DMS79 (cell line): ENCODE measurements at places on chromosomes 2 and 18.
A peak's percentile ranks its signal among the peaks of the same experiment; 100 is the strongest.

DNA sequence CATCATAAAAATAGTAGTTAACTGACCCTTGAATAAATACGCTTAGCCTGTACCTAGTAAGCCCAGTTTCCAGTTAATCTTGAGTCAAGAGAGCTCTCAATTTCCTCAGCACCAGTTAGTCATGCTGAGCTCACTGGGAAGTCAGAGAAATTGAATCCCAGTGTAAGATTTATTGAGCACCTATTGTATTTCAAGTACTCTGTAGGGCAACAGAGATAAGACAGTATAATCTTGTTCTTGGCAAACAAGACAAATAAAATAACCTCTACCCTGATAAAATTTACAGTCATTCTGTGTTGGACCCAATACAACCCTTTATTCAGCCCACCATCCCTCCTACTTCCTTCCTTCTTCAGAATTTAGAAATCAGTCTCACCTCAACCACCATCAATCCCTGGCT lies 71.9 kb upstream of the NRP2 start:
- DNase-seq, result no peak

DNA sequence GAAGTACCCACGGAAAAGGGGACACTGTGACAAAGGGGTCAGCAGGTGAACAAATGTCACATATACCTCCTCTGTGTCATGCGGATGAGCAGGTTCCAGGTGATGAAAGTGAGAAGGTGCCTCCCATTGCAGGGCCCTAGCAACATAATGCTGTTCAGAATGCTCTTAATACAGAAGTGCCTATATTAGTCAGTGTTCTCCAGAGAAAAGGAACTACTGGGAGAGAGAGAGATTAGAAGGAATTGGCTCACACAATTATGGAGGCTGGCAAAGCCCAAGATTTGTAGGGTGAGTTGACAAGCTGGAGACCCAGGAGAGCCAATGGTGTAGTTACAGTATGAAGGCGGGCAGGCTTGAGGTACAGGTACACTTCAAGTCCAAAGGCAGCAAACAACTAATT lies 98.1 kb upstream of the CDC42EP3 start:
- no peak for DNase-seq

GRCh38 chr2:42492691-42493467 lies 903 bp downstream of the KCNG3 start:
- DNase-seq, result peak; percentile 19

DNA sequence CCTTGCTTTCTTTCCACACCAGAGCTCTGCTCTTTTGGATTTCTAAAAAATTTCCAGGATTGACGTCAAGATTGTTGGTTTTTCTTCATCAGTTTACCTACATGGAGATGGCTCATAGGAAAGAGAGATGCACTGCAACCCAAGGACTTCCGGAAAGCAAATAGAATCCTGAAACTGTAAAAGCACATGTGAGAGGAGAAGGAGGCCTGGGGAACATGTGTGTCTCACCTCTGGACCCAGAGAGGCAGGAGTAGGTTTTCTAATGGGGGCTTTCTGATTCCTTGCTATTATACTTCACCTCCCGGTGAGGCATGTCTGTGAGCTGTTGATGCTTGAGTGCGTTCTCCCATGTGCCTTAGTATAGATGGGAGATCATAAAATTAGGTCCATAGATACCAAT lies 362.8 kb downstream of the DCDC2C start:
- DNase-seq, result no peak

DNA sequence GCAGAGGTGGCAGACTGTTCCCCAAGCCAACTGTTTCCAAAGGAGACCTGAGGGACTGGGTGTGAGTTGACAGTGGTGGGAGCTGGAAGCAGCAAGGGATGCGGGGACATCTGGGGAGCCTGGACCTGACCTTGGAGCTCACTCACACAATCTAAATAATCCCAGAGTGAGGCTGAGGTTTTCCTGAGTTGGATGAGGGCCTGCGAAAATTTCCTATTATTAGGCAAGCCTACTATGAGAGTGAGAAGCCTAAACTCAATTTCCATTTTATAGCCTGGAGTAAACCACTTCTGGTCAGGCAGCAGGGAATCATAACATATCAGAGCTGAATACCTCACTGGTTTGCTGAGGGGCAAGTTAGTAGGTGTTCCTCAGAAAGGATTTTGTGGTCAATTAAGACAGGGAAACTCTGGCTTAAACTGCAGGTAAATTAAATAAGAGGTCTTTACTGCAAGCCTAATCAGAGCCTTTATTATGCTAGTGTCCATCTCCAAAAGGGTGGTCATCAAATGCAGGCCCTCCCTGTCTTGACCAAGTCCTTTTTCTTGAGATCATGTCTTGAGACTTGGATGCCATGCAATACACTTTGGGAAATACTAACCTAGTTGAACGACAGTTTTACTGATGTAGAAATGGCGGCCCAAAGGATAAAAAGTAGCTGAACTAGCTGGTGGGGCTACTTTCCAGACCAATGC lies 1.7 kb upstream of the COX5B start:
- no peak for DNase-seq

GRCh38 chr2:30612371-30612770 lies 165.3 kb downstream of the LCLAT1 start:
- DNase-seq, result no peak
